Activated T-cell treated with anti-CD3 and anti-CD28 coated beads, Interleukin-2, amount 50 U/mL, for 48 hours (primary cell): ENCODE measurements at places on chromosomes 13 and 19.

DNA sequence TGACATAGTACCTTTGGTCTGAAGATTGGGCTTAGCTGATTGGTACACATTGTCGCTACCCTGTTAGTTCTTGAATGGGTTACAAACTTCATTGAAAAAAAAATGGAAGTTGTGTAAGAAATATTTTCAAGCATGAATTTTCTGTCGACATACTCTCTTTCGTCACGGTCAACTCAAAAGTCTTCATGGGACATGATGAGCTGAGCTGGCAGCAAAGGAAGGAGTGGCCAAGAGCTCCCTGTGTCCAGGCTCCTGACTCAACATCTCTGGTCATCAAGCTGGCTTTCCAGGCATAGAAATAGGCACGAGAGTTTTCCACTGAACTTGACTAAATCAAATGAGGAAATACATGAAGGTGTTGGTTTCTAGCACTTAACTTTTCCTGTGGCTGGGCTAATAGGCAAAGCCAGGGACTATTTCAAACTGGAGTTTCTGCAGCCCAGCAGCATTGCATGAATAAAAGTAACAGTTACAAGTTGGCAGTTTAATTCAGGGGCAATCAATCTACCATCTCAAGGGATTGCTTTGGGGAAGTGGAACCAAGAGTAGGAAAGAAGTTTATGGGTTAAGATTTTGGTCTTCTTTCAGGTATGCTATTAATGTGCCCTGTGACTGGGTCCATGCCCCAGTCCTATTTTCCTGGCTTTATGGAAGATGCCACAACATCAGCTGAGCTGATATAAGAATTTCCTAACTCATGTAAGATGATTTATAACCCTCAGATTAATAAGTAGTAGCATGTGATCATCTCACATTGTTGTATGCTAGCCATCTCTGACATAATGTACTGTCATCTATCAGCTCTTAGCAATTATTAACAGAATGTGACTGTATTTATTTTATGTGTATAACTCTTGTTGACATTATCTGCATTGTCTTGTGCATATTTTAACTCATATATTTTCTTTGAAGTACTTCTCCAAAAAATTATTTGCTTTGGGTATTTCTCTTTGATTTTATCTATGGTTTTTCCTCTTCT lies 385.8 kb downstream of the DLEU7 start:
- no peak for DNase-seq

GRCh38 chr19:44749292-44749691 lies 784 bp downstream of the BCL3 start:
- DNase-seq: no peak

DNA sequence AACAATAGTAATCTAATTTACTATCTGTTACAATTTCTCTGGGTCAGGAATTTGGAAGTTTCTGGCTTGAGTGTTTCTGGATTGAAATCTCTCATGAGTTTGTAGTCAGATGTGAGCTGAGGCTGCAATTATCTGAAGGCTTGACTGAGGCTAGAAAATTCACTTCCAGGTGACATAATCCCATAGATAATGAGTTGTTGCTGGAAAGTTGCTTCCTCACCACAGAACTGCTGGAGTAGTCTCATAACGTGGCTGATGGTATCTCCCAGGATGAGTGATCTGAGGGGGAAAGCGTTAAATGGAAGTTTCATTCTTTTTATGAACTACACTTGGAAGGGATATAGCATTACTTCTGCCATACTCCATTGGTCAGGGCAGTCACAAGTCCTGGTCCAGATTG lies 15.3 kb upstream of the FPR3 start:
- DNase-seq: no peak

DNA sequence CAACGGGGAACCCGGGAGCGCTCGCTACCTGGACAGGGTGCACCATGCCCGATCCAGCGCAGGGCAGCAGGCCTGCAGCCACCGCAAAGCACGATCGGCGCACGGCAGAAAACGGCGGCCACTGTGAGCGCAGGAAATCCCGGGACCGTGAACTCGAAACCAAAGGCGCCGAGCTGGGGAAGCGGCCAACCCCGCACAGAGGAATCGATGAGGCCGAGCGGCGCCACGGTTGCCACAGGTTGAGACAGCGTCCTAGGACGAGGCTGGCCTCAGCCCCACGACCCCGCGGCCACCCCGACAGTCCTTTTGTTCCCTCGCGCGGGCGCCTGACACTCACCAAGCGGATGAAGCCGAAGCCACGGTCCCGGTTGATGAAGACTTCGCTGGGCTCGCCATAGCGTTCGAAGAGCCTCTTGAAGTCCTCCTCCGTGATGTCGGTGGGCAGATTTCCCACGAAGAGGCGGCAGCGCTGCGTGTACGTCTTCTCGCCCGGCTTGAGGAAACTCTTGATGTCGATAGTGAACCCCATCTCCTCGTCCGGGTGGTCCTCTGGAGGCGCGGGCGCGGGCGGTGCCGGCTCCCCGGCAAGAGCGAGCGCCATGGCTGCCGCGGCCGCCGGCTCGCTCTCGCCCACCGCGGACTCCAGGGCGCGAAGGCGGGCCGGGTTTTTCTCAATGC lies 557 bp downstream of the PSPC1 start:
- DNase-seq: peak; percentile 73

- DNase-seq: no peak
Observed at GRCh38 chr13:65292488-65292901, 1937.6 kb downstream of the PCDH9 start.

DNA sequence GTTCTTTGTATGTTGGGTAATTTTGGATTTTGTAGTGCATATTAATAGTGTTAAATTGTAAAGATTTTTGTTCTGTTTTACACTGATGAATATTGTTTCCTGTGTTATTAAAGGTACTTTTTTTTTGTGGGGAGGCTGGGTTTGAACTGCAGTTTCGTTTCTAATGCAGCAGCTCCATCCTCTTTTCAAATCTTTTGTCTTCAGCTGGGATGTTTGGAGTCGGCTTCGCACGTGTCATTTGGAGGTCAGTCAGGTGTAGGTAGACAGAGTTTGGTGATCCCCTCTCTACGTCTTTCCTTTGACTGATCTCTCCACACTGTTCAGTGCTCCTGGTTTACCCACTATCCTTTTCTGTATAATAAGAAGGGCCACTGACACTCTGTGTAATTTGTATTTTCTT lies 30.3 kb downstream of the TDRD3 start:
- no peak for DNase-seq

GRCh38 chr19:11172576-11172975 lies 17.0 kb upstream of the SPC24 start:
- DNase-seq: no peak

DNA sequence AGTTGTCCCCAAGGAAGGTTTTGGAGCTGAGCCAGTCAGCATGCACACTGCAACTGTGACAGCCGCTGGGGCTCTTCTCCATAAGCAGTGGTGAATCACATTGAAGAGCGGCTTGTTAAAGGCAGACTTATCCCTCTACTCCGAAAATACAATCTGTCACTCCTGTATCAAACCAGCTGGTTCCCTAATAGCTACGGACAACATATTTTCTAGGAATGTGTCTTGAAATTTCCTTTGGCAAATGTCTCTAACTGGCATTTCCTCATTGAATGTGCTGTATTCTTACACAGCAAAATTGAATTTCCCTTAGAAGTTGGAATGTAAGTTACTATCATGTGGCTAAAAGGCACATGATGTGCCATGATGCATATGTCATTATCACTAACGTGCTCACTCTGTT lies 104.0 kb upstream of the GPR12 start:
- DNase-seq: no peak

DNA sequence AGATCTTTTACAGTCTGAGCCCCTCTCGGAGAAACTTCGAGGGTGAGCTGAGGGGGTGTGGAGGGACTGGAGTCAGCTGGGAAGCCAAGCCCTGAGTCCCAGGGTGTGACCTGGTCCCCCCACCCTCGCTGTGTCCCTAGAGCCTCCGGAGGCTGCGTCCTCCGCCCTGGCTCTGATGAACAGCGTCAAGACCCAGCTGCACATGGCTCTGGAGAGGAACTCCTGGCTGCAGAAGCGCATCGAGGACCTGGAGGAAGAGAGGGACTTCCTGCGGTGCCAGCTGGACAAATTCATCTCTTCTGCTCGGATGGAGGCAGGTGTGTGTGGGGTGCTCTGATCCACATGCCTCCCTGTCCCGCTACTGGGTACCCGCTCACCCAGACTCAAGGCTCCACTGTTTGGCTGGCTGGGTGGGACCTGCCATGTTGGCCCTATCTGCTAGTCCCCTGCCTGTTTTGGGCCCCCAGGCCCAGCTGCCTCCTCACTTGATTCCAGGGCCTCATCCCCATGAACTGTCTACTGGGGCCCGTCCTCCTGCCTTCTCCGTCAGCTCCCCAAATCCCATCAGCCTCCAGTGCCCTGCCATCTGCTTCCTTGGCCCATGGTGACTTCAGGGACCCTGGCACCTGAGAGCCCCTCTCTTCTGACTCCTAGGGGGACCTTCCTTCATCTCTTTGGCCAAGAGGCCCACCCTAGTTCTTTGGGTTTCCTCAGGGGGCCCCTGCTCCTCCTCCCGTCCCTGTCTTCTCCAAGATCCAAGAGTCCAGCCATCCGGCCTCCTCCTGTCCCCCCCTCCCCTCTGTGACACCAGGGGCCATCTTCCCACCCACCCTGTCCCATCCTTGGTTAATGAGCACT lies 1.5 kb downstream of the CCDC106 start:
- no peak for DNase-seq

DNA sequence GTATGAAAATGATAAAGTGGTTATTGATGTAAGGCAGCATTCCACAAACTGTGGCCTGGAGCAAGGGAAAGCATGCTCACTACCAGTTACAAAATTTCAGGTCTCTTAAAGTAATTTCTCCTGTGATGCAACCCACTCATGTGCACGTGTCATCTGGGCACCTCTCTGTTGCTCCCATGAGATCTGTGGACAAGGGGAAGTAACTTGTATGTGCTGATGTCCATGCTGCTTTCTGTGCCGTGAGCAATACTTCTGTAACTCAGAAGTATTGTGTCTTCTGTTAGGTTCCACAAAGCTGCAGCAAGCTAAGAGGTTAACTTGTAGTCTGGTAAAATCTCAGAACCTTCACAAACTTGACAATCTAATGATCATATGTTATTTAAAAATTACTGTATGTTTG lies 930.0 kb upstream of the SLITRK6 start:
- no peak for DNase-seq

DNA sequence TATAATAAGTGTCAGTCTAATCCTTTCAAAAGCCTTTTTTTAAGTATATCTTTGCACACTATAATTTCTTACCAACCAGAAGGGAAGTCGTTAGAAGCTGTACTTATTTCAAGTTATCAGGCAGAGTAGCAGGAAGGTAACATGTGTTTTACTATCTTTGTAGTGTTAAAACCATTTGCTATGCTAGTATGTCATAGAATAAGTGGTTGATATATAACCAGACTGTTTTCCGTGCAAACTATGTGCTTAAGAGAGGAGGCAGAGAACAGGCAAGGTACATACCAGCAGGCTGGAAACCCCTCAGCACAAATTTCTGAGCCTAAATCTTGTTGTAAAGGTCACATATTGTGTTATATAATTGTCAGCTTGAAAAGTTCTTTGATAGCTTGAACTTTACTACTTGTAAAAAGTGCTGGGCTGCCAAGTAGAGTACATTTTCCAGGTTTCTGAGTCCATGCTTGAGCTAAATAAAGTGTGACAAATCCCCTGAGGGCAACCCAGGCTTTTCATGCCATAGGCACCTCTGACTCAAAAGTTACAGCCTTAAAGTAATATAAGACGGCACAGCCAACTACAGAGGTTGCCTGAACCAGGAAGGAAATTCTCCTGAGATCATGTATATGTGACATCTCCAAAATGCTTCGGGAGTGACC lies 1297.4 kb downstream of the PCDH9 start:
- DNase-seq: no peak

DNA sequence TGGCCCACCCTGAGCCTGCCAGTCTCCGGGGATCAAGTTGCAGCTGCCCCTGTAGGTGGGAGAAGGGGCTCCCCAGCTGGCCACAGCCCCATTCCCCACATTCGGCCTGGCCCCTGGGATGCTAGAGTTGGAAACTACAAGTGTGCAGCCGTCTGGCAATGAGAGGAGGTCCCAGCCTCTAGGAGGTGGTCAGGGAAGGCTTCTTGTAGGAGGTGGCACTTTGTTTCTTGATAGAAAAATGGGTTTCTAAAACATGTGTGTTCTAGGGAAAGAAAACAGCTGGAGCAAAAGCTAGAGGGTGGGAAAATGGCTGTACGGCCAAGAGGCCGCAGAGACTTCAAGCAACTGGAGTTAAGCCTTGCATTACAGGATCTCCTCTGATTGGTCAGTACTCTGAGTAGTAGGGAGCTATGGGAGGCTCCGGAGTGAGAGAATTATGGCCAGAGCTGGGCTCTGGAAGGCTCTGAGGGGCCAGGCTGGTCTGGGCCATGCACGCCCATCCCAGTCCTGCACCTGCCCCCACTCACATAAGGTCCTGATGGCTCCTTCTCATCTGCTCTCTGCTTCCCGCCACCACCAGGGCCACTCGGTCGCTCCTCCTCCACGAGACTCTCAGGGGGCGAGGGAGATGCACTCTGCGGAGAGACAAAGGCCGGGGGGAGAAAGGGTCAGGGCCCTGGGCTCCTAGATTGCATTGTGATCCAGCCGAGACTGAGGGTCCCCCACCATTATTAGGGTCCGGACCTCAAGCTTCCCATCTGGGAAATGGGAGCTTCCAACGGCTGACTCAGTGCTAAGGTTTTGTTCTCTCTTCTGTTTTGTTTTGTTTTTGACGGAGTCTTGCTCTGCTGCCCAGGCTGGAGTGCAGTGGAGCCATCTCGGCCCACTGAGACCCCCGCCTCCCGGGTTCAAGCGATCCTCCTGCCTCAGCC lies 13.7 kb downstream of the TLE2 start:
- DNase-seq: no peak

DNA sequence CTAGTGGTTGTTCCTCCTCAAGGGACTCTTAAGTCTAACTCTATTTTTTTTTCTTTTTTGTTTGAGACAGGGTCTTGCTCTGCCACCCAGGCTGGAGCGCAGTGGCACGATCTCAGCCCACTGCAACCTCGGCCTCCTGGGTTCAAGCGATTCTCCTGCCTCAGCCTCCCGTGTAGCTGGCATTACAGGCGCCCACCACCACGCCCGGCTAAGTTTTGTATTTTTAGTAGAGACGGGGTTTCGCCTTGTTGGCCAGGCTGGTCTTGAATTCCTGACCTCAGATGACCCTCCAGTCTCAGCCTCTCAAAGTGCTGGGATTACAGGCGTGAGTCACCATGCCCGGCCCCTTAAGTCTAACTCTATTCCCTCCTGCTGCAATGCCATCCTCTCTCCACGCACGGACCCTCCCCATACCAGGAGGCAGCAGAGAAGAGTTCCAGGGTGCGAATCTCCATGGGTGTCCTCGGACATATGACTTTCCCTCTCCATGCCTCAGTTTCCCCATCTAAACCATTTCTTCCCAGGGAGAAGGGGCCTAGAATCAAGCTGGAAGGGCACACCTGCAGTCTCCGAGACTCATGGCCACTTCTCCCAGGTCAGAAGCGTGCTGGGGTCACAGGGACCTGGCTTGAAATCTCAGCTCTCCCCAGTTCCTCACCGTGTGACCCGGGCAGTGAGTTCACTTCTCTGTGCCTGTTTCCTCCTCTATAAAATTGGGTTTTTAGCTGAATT lies 6.0 kb upstream of the BCL3 start:
- DNase-seq: no peak
